CD4-positive, alpha-beta T cell treated with Interferon alpha-2 for 1 hour (primary cell): ENCODE measurements at places on chromosomes 3 and 15.

DNA sequence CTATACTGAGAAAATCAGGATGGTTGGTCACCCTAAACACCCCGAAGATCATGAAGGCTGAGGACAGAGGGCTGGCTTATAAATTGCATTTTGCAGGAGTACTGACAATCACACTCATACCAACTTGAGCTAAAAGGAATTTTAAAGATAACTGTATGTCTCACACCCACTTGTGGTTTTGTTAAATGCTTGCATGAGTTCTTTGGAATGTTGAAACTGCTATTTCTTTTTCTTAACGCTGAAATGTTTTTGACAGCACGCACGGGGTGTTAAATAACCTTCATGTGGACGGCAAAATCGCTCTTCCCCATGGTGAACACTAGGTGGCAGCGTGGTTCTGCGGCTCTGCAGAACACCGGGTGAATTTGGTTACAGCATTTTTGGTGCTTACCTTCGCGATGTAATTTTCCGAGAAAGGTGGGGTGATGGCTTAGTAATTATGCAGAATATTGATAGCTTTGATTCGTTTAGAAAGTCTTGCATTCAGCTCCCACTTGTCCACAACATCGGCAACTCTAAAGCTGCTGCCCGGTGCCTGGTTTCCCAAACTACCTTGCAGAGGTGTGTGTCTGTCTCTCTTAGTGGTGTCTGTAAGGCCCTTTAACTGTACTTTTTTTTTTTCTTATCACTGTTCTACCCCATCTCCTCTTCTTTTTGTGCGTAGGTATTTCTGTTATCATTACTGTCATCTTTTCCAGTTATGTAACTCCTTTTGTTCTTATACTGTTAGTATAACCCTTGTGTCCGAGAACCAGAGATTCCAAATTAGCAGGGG lies 51.7 kb downstream of the ARNT2 start:
- DNase-seq, result peak; percentile 47

GRCh38 chr3:120469882-120470301 lies 19.1 kb upstream of the FSTL1 start:
- DNase-seq, result no peak

DNA sequence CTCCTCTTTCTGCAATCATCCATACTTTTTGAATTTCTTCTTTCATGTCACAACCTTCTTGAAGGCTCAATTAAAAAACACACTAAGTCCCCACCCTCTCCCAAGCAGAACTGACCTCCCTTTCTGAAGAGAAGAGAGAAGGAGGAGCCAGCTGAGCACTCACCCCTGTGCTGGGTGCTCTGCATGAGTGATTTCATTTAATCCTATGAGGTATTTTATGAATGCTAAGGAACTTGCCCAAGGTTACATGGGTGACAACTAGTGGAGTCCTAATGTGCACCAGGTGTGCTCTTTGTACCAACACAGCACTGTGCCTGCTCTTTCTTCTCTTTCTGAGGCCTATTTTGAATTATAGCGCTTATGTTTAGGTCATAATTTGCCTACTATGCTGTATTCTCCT lies 135.6 kb downstream of the DUT start:
- no peak for DNase-seq

DNA sequence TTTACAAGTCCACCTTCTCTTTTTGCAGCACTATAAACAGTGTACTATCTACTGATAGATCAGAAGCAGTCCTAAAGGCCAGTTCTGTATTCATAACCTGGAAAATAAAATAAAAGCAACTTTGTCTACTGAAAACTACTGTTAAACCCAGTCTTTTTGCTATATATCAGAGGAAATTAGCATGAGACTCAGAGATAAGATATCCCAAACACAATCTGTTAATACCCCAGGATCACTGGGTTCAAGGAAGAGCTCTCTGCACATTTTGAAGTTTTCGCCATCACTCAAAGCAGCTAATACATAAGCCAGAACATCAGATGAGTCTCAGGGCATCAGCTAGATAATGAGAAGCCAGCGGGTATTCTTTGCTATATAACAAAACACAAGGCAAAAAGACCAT lies 21.8 kb downstream of the OSBPL10 start:
- DNase-seq, result no peak
